NCI-H2081 treated with DMSO at 0.1 percent for 48 hours (cell line): ENCODE measurements at places on chromosomes 7 and 10.

GRCh38 chr10:121796342-121796741 is 131.5 kb downstream of the ATE1 start:
- no peak for DNase-seq

DNA sequence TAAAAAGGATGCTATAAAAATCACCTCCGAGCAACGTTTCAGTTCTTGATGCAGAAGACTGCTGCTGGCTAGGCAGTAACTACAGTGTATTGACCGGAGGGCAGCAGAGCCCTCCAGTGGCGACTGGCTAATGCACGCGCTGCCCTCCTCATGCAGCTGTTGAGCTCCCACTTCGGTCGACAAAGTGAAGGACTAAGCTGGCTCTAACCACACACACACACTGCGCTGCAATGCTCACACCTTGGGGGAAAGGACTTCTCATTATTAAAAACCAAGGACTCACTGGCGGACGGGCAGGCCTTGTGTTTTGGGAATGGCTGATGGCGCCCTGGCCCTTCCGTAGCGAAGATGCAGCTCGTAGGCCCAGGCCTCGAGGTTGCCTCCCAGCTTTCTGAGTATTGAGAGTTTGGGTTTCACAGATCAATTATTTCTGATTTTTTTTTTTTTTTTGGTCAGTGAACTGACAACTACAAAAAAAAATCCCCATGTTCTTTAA is 120.9 kb upstream of the DIP2C start:
- no peak for DNase-seq

DNA sequence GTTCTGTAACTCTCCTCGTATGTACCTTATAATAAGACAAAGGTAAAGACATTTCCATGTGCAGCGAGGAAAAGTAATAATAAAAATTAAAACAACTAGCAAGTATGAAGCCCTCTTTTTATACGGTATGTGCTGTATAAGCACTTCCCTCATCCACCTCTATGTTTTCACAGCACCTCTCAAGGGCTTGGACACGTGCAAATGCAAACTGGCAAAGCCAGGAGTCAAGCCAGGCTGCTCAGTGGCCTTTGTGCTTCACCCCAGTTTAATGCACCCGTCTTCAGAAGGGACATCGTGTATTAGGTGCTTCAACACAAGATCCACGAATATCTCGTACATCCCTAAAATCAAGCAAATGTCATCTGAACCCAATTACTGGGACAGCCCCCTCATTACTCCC is 1.3 kb upstream of the DGKI start:
- DNase-seq: no peak

- DNase-seq: no peak
Observed at GRCh38 chr7:102248456-102249395, 37.9 kb upstream of the SH2B2 start.

- no peak for DNase-seq
Observed at GRCh38 chr7:21805791-21806190, 139.9 kb downstream of the CDCA7L start.

DNA sequence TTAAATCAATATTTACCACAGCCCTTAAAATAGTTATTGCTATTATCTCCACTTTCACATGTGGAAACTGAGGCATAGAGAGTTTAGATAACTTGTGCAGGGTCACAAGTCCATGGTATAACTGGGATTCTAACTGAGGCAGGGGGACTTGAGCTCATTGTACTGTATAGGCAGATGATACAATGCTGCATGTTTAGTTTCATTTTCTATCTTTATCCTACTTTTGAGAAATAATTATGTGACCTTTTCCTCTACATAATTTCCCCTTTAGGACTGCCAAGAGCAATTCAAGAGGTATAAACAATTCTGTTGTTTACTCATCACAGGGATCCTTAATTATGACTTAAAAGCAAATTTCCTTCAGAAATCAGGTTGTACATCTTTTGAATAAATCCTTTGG is 193.1 kb downstream of the SUGCT start:
- DNase-seq: no peak

DNA sequence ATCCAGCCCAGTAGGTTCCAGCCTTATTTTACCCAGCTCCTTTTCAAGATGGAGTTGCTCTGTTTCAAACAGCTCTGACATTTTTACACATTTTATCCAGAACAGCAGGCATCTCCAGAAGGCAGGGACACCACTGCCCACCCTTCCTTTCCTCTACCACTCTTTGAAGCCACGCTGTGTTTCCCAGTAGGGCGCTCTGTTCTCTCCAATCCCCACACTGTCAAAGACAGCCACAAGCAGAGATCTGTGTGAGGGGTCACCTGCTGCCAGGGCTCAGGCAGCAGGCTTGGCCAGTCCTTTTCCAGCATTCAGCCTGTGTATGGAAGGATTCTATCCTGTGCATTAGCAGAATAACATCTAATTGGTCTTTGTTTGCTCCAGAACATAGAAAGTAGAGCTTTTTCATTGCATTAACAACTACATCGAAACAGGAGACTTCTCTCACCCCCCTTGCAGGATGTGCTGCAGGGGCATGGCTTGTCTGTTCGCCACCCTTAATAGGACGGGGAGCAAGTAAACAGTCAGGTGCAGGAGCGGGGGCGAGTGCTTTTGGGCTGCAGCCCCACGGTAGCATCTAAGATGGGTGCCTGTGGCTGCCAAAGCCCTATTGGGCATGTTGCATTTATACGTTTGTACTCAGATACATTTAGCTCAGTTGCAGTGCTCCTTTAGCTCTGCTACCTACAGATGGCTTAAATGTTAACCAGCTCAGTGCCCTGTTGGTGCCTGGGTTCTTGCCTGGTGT is 326.1 kb downstream of the GALNT17 start:
- DNase-seq: no peak

- DNase-seq: no peak
Observed at GRCh38 chr10:112640638-112641037, 193.6 kb downstream of the VTI1A start.

- DNase-seq: no peak
Observed at GRCh38 chr10:83764666-83765065, 374.6 kb upstream of the GHITM start.

GRCh38 chr7:106045586-106045985 is 66.5 kb downstream of the SYPL1 start:
- DNase-seq: no peak

GRCh38 chr7:117171106-117171505 is 151.8 kb downstream of the WNT2 start:
- DNase-seq: no peak

DNA sequence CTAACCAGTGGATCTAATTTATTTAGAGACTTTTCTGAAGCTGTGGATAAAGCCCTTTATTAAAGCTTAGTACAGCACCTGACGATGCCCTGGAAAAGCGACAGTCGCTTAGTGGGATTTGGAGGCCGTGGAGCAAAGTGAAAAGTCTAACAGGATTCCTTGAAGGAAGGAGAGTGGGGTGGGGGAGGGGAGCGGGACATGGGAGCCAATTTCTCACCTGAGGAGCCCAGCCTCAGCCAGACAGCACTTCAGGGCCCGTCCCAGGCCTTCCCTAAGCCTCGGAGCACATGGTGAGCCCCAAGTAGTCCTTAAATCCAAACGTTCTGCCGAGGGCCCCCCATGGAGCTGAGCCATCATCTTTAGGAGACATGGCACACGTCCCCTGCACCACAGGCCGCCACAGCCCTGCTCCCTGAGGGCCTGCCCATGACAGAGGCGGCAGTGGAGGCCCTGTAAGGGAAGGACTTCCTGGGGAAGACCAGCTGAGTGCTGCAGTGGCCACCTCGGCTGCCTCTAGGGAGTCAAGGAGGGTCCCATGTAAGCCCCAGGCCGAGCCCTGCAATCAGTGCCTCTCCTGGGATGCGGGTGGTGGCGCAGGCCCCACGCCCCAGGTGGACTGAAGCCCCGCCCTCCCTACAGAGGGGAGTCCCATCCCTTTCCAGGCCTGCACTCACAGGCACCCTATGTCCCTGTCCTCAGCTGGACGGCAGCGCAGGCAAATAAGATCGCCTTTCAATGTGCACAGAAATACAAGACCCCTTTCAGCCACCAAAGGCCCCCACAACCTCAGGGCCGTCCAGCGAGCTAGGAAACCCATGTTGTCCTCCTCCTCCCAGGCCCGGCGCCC is 187.0 kb downstream of the MAD1L1 start:
- no peak for DNase-seq

- DNase-seq: no peak
Observed at GRCh38 chr7:92246360-92247101, 757 bp downstream of the ANKIB1 start.

DNA sequence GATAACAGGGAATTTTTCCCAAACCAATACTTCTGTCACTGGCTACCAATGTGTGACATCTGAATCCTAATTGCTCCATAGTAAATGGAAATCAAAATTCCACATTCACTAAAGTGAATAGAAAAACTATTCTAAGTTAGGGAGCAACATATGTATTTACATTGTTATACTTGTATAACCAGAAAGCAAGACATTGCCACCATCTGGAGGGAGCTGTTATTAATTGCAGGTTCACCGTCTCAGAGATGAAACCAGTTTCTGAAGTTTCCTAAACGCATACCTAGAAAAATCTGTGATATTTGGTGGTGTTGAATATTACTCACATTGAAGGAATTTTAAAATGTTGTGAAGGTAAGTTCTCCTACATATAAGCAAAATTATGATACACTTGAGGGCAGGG is 390.1 kb downstream of the NXPH1 start:
- DNase-seq: no peak

DNA sequence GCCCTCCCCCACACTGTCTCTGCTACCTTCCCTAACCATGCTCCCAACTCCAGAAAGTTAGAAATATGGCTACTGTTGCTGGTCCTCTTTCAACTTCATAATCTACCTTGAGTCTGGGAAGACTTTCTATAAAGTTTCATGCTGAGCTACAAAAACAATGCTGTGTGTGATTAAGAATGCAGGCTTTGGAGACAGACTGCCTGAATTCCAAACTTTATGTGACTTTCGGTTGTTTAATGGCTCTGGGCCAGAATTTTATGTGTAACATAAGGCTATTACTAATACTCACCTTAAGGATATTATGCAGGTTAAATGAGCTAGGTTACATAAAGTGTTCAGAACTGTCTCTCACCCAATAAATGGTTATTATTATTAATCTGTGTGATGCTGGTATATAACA is 19.1 kb downstream of the BET1 start:
- no peak for DNase-seq

DNA sequence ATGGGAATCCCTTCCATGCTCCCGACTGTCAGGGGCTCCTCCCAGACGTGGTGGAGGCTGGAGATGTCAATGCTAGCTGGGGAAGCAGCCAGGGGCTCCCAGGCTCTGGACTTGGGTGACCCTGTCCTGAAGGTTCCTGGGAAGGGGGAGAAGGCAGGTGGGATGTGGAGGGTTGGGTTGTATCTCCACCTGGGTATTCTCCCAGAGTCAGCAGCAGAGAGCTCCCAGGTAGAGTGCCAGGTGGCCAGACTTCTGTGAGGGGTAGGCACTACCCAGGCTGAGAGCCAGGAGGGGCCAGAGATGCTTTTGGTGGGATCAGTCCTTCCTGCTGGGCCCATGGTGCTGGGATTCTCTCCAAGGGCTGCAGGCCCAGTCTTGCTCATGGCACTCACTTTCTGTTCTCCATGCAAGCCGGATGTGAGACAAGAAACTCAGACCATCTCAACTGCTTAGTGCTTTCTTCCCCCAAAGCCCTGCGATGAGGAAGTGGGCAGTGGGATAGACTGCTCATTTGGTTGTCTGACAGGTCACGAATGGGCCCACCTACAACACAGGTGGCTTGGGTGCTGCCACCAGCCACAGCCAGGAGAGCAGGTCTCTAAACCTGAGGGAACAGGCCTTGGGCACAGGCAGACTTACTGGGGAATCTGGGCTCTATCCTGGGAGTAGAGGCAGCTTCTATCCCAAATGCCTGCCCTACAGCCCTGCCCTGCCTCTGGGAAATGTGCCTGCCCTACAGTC is 52.5 kb upstream of the CAMK2B start:
- DNase-seq: no peak

GRCh38 chr10:53013201-53013810 is 240.7 kb upstream of the MBL2 start:
- no peak for DNase-seq

DNA sequence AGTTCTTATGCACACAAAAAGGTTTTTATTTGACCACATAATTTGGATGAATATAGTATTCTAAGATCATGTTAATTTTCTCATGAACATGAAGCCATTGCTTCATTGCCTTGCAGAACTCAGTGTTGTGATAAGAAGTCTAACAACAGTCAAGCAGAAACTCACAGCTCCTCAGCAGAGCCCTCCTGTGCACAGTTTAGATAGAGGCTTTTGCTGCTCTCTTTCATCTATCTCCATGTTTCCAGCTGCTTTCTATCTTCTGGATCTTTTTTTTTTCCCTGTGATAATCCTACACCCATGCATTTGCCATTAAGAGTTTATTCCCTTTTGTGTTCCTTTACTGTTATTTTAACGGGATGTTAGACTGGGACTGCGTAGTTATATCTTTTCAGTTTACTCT is 557.7 kb upstream of the LRRTM3 start:
- no peak for DNase-seq

DNA sequence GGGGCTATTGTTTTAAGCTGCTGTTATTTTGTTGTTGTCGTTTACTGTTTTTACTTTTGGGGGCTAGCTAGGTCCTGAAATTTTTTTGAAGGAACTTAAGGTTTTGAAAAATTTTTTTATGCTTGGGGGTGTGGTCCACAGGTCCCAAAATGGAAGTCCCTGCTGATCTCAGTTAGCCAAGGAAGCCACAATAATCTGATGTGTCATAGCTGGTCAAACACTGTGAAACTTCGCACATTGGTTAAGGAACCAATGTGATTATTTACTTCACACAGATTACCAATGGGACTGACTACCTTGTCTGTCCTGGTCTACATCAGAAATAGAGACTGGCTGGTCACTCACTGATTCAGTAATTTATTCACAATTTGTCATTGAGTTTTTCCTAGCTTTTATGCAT is 29.5 kb upstream of the HYCC1 start:
- no peak for DNase-seq

- DNase-seq: no peak
Observed at GRCh38 chr10:3095373-3096139, 28.2 kb downstream of the PFKP start.

DNA sequence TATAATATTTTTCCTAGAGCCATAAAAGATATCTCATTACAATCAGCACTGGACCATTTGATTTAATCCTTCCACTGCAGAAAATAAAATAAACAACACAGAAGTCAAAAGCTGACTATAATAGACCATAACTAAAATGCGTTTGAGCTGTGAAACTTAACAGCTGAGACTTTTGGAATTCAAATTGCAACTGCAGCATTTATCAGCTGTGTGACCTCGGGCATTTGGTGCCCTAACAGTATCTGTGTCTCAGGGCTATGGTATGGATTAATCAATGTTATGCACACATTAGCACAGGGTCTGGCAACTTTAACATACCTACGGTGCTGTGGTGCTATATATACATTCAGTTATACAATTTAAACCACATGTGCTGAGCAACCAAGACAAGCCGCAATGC is 160.1 kb downstream of the COL28A1 start:
- no peak for DNase-seq

DNA sequence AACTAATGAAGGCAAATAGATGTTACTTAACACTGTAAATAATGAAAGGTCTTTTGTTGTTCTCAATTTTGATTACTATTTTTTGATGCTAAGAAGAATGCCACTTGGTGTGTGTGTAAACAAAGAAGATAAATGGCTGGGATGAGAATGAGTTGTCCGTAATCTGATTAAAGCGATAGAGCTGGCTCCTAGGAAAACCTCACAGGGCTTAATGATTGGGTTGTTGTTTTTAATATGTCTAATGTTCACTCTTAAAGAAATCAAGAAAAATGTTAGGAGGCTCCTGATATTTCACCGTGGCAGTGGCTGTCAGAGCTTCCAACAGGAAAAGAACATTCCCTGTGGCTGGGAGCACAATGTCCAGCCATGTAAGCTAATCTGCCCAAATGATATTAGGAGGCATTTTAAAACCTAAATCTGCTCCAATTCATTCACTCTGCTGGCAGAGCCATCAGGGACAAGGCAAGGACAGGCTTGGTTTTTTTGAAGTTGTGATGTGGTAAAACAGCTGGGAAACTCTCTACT is 243.9 kb downstream of the SNX10 start:
- DNase-seq: no peak
